H1 (cell line): ENCODE measurements at places on chromosomes 6 and 20. TPM values are rescaled to one million over a fixed set of nuclear protein-coding genes. Genes with fewer than 3 reads are reported as not detected.

VGLL2 gene
- polyA plus RNA-seq, result 0.09 TPM in 1 of 2 replicates, not detected in the other

CSNK2A1 gene
- 107 and 117 TPM in 2 replicates for polyA plus RNA-seq

TUBB2B gene
- polyA plus RNA-seq, result 722 and 951 TPM in 2 replicates

DDX43 gene
- 0.05 TPM in 2 replicates for polyA plus RNA-seq

HTR1E gene
- polyA plus RNA-seq, result 0.09 TPM in 2 replicates

RAB32 gene
- 2.0 and 3.9 TPM in 2 replicates for polyA plus RNA-seq

CASS4 gene
- polyA plus RNA-seq, result not detected in 2 replicates

GTSF1L gene
- not detected in 2 replicates for polyA plus RNA-seq

CHRNA4 gene
- polyA plus RNA-seq, result 4.3 and 5.0 TPM in 2 replicates

MYH7B gene
- polyA plus RNA-seq, result 0.15 and 0.25 TPM in 2 replicates

TPMT gene
- 7.9 and 12.3 TPM in 2 replicates for polyA plus RNA-seq

SYCP2 gene
- polyA plus RNA-seq, result 0.02 TPM in 2 replicates

CLDN20 gene
- polyA plus RNA-seq, result not detected in 2 replicates
